NCI-H510A treated with DMSO at 0.1 percent for 48 hours (cell line): ENCODE measurements at places on chromosomes 4 and X.

- no peak for DNase-seq
Observed at GRCh38 chrX:86103061-86103460, 45.2 kb upstream of the DACH2 start.

DNA sequence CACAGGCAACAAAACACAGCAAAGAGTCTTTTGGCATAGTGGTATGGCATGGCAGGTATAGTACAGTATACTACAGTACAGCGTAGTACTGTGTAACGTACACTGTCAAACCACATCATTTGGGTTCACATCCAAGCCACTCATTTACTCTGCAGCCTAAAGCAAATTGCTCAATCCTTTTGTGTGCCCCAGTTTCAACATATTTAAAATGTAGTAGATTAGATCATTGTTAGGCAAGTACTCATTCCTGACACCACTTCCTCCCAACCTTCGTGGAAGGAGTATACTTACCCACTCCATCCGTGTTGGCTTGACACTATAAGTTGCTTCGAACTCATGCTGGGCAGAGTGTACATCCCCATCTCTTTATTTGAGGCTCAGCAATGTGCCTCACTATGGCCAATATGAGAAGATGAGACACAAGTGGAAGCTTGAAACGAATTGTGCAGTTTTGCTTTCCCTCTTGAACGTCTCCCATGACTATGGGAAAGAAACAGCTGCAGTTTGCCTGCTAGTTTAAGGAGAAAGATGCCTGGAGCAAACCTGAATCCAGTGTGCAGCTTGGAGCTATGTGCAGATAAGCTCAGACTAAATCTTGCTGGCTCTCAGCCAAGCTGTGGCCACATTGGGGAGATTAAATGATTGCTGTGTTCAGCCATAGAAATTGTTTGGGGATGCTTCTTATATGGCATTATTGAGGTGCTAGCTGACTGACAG is 85.7 kb upstream of the TBL1X start:
- peak; percentile 1 for DNase-seq

- no peak for DNase-seq
Observed at GRCh38 chr4:152805071-152805650, 25.4 kb downstream of the ARFIP1 start.

DNA sequence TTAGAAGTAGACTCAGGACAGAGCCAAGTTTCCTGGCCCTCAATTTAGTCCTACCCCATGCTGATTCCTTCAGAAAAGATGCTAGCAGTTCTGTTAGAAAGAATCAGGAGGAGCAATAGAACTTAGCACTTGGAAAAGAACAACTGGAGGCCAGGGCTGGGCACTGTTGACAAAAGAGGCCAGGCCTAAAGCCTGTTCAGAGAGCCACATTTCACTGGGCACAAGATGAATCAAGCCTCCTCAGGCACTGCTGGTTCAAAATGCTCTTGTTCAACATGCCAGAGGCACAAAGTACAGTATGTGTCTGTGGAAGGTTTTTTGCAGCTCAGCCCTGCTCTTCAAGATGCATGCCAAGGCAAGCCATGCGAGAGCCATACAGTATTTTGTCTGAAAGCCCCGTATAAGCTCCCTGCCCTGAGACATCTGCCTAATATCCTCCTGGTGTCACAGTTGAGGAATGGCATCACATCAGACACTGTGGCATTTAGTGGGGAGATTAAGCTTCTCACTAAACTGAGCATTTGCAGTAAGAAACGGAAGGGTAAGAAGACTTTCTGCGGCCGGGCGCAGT is 53.7 kb downstream of the RASL11B start:
- no peak for DNase-seq

DNA sequence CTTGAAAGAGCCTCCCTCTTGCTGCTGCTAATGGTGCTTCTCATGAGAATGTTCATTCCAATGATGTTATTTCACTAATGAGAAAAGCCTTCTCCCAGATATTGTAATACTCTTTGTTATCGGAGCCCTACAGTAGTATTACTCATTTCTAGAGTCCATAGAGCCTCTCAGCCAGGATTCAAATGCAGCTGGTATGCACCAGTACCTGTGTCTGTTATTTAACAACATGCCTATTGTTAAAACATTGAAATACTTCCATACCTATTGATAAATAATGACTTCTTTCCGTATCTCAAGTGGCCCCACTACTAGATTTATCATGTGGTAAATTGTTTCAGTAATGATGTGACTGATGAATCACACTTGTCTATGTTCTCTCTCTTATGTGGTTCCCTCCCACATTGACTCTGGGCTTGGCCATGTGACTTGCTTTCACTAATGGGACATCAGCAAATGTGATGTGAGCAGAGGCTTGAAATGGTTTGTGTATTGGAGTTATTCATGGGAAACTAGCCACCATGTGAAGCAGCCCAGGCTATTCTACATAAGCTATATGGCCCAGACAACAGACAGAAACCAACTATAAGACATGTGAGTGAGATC is 207.6 kb downstream of the THOC2 start:
- no peak for DNase-seq

DNA sequence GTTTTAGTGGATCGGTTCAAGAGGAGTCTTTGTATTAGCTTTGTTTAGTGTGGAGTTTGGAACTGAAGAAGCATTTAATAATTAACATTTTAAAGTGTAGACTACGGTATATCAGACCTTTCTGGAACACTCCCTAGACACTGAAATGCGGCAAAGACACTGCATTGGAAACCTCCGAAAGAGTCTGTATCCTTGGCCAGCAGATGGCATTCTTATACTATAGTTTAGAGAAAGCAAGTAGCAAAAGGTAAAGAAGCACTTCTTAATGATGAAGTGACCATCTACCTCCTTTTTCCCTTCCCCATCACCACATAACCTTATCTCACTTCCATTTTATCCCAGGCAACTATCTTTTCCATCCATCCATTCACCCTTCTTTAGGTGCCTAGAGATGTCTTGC is 7.6 kb downstream of the FABP2 start:
- DNase-seq, result peak; percentile 30

- no peak for DNase-seq
Observed at GRCh38 chr4:29565256-29565655, 1154.9 kb upstream of the PCDH7 start.

DNA sequence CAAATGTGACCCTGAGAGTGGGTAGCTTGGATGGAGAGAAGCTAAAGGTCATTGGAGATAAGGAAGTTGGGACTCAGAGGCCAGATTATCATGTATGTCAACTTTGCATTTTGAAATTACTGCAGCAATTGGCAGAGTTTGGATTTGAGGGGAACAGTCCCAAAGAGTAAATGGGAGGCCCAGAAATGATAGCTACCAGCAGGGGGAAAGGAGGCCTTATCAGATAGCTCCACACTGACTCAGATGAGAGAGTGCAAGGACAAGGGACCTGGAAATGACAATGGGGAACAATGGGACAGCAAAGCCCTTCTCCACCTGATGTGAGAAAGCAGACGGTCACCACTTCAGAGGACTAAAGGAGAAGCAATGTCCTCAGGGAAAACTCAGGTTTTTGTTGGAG is 201.5 kb upstream of the JADE1 start:
- no peak for DNase-seq

GRCh38 chr4:141036786-141037185 is 96.5 kb downstream of the RNF150 start:
- no peak for DNase-seq

DNA sequence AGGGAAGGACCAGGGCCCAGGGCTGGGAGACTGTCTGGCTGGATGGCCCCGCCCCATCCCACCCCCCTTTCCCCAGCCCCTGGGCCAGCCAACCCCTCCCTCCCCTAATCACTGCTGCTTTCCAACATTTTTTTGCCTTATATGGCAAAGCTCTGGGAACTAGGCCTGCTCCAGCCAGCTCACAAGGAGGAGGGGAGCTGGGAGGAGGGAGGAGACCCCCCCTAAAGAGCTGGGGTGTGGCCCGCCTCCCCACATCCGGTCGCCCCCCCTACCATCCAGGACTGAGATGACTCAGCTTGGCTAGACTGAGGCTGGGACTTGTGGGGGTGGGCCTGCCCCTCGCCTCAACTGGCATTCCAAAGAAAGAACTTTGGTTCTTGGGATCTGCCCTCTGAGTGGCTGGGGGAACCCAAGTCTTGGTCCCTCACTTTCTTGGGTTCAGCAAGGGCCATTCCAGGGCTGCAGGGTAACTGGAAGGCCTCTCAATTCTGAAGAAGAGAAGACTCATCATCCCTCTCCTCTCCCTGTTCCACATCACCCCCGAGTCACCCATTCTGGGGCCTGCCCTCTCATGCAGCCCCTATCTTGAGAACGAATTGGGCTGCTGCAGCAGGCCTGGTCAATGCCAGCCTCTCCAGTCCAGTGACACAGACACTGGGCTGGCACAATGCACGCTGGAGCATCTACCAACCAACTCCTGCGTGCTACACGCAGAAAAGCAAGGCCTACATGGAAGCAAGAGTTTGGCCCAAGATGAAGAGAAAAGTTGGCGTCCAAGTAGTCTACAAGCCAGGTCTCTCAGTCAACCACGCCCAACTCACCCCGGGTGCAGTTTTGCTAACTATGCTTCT is 4.8 kb downstream of the FLNA start:
- DNase-seq, result peak; percentile 41

- no peak for DNase-seq
Observed at GRCh38 chrX:147646949-147647723, 264.6 kb upstream of the FMR1 start.

GRCh38 chr4:135184715-135185114 is 983.1 kb upstream of the PABPC4L start:
- DNase-seq, result no peak

GRCh38 chrX:44314259-44314734 is 29.2 kb downstream of the EFHC2 start:
- no peak for DNase-seq

DNA sequence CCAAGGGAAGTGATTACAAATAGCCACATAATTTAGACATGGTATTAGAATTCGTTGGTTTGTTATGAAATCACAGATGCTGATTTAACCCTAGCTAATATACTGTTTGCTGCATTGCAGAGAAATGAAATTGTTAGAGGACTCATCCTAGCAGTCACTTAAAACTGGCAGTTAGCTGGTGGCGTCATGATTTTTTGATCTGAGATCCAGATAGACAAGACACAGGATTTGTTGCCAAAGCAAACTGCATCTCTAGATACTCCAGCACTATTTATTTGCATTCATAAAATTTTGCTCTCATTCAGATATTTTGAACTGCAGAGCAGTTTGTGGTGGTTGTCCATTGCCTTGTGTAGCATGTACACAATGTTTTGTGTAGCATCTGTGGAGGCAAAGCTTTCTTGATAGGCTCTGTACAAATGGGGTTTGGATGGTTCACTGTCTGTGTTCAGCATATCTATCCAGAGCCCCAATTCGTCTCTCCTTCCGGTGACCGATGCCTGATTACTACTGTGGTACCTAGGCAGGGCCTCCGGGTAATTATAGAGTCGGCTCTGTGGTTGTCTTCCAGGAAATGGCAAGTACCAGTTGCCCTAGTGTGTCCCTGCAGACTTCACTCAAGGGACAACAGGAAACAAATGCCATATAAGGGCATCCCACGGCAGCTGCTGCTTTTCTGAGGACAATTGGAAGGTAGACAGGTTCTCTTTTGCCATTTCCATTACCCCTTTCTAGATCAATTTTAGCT is 30.1 kb upstream of the SPARCL1 start:
- DNase-seq, result peak; percentile 80

DNA sequence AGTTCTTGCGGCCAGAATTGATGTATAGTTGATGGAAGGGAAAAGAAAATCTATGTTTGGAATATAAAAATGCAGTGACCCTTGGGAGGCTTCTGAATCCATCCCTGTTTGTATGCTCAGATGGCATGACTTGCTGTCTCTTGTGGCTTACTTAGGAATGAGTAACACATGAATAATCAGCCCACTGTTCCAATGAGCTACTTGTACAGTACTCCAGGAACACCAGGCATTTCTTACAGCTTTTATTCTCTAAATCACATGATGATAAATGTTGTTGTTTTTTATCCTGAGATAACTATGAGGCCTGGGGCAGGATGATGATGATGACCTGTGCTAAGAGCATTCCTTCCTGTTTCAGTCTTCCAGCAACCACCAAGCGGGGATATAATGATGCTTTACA is 18.9 kb downstream of the TMPRSS11E start:
- no peak for DNase-seq

GRCh38 chr4:16168710-16169388 is 57.4 kb downstream of the TAPT1 start:
- no peak for DNase-seq

- no peak for DNase-seq
Observed at GRCh38 chr4:87339440-87339839, 16.8 kb upstream of the HSD17B13 start.
